ENCODE measurements at places on chromosomes 1 and 21. TPM values are rescaled to one million over a fixed set of nuclear protein-coding genes. Genes with fewer than 3 reads are reported as not detected.

The PLA2G2C gene
- not detected for polyA plus RNA-seq

The LORICRIN gene
- polyA plus RNA-seq, result 0.08 TPM

The RGSL1 gene
- not detected for polyA plus RNA-seq

- DNase-seq, result no peak
These were observed 75.0 kb downstream of the DNM3 start for GRCh38 chr1:171916315-171916771.

- no peak for DNase-seq
These were observed 132.1 kb downstream of the PLA2G4A start for GRCh38 chr1:186960861-186961260.

DNA sequence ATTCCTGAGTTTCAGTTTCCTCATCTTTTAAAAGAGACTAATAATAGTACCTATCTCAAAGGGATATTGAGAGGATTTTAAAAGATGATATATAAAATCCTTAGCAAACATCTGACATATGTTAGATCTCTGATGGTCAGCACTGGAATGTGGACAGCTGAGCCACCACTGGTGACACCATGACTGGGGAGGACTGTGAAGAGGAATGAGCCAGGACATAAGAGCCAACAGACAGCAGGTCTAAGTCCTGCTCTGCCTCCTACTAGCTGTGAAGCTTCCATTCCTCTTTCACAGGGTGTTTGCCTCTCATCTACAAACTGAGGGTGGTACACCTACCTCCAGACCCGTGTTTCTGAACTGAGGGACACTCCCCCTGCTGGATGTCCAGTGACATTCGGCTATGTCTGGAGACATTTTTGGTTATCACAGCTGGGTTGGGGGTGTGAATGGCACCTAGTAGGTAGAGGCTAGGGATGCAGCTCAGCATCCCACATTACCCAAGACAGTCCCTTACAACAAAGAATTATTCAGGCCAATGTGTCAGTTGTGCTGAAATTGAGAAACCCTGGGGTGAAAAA, 109.1 kb upstream of the OLIG2 start:
- no peak for DNase-seq

- DNase-seq, result no peak
These were observed 61.2 kb upstream of the ETV3 start for GRCh38 chr1:157199421-157199755.

- DNase-seq, result no peak
These were observed 6.2 kb upstream of the ILDR2 start for GRCh38 chr1:166981589-166981988.

- no peak for DNase-seq
These were observed 21.8 kb downstream of the PTPRC start for GRCh38 chr1:198660341-198661261.

GRCh38 chr1:152141971-152142584, 16.9 kb downstream of the RPTN start:
- DNase-seq, result peak; percentile 52

DNA sequence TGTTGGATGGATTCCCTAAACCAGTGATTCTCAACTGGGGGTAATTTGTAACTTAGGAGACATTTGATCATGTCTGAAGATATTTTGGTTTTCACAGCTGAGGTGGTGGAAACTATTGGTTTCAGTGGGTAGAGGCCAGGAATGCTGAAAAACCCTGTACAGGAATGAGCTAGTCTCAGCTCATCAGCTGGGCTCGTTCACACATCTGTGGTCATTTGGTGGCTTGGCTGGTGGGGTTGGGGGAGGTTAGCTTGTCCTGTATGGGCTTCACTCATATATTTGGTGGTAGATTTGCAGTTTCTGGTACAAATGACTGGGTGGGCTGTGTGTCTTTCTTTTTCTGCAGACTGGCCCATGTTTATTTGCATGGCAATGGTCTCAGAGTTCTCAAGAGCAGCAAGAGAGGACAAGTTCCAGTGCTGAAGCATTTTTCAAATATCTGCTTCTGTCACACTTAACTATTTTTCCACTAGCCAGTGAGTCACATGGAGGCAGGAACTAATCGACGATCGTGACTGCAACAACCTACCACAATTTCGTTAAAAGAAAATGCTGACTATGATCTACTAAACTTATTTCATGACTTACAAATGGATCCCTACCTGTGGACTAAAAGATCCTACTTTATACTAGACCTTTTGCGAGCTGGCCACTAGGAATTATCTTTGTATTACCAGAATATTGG, 321.7 kb upstream of the PLXNA2 start:
- no peak for DNase-seq

DNA sequence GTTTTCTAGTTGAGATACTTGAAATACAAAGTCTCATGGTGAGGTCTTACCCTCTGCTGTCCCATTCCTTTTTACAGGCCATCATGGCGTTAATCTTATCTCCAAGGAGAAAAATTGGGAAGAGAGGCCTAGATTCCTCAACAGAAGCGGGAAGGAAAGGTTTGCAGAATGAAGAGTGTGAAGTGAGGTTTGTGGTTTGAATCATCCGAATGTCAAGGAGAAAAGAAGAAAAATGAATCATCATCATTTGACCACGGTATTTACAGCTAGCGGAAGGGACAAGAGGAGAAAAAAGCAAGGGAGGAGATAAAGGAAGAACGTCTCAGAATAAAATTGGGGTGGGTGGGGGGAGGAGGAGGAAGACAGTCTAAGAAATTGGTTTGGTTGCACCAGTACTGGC, 935 bp upstream of the COG2 start:
- no peak for DNase-seq

GRCh38 chr1:178633056-178633455, 92.0 kb upstream of the RALGPS2 start:
- DNase-seq, result no peak

DNA sequence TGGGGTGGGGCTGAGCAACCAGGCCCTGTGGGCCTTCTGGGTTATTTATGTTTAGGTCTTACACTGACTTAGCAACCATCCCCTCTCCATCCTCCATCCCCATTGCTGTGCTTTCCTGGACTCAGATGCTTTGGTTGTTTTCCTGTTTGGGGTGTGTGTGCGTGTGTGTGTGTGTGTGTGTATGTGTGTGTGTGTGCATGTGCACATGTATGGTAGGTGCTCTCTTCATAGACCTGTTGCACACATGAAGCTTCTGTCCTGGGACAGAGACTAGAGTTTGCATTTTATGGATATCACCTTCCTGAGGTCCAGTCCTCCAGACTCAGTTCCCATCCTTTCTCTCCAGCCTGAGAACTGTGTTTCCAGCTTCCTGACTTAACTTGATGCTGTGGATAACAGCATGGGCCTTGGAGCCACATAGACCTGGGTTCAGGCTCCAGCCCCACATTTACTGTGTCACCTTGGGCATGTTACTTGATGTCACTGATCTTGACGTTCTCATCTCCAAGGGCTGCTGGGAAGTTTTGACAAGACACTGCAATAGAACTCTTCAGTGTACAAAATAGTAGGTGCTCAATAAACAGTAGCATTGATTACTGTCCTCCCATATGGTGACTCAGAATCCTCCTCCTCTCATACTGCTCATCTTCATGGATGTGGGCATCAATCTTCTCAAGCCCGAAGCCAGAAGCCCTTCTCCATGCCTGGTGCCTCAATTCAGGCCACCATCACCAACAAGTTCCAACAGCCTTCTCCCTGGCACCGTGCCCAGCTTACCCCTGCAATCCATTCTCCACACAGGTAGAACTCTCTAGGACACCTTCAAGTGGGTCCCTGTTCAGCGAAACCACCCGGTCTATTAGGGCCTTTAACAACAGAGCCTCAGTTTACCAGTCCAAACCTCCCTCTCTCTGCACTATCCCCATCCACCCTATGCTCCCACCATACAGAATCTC, 181.8 kb upstream of the EDN2 start:
- DNase-seq, result no peak

GRCh38 chr1:166221316-166221715, 54.5 kb upstream of the FAM78B start:
- no peak for DNase-seq

DNA sequence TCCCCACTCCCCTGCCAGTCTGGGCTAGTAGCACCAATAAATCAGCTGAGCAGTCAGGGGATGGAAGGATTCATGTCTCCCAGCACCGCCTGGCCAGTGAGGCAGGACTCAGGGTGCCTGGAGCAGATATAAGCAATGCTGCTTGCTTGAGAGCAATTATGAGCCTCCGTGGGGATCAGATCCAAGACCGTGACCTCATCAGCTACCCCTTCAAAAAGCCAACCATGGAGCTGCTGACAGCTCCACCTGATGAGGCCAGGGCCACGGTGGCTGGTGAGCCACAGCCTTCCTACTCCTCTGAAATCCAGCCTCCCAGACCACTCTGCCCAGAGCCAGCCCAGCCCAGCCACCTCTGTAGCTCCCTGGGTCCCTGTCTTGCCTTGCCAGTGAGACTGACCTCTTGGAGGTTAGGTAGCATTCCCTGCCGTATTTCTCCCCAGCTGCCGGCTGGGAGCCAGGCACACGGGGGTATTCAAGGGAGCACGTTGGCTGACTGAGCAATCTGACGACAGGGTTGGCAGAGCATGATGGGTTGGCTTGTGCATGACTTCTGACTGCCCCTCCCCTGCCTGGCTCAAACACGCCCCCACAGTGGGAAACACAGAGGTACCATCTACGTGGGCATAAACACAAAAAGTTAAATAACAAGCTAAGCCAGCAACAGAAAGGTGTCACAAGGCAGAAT, 28.4 kb downstream of the SYT2 start:
- DNase-seq, result no peak

DNA sequence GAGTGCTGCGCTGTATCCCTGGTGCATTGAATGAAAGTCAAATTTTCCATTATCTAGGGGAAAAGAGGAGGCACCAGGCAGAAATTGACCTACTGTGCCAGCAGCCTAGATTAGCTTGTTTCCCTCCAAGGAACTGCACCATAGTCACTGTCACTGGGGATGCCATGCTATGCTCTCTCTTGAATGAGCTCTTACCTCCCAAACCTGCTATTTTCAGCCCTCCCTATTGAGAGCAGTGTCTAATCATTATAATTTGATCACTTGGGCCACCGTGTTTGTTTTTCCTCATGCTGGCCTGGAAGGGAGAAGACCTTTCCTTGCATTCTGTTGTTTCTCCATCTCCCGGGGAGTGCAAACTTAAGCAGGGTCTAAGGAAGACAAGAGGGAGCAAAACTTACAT, 492.9 kb downstream of the SIPA1L2 start:
- DNase-seq, result no peak
